Mesenteric fat pad (tissue), 1 donor: ENCODE measurements at places on chromosomes 6 and 20. TPM values are rescaled to one million over a fixed set of nuclear protein-coding genes. Genes with fewer than 3 reads are reported as not detected.
A peak's percentile ranks its signal among the peaks of the same experiment; 100 is the strongest.

- DNase-seq, result no peak
Observed at GRCh38 chr6:147080225-147080624, 124.0 kb upstream of the STXBP5 start.

DNA sequence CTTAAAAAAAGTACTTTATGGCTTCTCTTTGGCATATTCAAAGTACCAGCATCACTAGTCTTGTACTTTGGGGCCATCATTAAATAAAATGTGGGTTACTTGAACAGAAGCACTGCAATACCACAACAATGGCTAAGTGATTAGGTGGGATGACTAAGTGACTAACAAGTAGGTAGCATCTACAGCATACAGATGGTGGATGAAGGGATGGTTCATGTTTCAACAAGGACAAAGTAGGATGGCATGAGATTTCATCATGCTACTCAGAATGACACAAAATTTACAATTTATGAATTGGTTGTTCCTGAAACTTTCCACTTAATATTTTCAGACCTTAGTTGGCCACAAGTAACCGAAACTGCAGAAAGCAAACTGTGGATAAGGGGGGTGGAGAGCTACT is 7.7 kb downstream of the MPC1 start:
- no peak for DNase-seq

The PPP1R3G gene
- total RNA-seq, result 1.3 TPM

- DNase-seq, result no peak
Observed at GRCh38 chr6:130794738-130795137, 32.5 kb upstream of the SMLR1 start.

GRCh38 chr6:69370763-69371162 is 426.0 kb downstream of the LMBRD1 start:
- DNase-seq, result no peak

The ENPP1 gene
- 32.1 TPM for total RNA-seq

DNA sequence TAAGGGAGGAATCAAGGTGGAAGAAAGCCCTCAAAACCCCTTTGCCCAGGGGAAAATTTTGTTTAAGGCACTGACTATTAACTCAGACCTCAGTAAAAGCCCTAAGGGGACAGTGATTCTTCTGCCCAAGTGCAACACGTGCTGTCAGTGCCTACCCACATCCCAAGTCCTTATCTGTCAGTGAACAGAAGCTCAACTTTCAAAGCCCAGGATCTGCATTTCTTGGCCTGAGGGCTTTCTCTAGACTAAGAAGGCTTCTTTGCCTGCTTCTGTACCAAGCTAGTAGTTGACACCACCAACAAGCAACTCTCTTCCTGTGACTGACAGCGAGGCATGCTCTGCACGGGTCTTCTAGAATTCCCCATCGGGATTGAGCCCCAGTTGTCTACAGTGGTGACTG is 416.0 kb upstream of the SPTLC3 start:
- DNase-seq, result no peak

GRCh38 chr6:152375197-152375596 is 262.0 kb downstream of the SYNE1 start:
- DNase-seq, result no peak

GRCh38 chr20:39823224-39823623 is 861.1 kb downstream of the DHX35 start:
- no peak for DNase-seq

The OXT gene
- total RNA-seq, result 1.5 TPM

The ZC2HC1B gene
- total RNA-seq, result not detected

The FABP7 gene
- not detected for total RNA-seq

GRCh38 chr6:40706178-40706577 is 119.0 kb upstream of the LRFN2 start:
- DNase-seq, result peak; percentile 47

The MYL9 gene
- 518 TPM for total RNA-seq

DNA sequence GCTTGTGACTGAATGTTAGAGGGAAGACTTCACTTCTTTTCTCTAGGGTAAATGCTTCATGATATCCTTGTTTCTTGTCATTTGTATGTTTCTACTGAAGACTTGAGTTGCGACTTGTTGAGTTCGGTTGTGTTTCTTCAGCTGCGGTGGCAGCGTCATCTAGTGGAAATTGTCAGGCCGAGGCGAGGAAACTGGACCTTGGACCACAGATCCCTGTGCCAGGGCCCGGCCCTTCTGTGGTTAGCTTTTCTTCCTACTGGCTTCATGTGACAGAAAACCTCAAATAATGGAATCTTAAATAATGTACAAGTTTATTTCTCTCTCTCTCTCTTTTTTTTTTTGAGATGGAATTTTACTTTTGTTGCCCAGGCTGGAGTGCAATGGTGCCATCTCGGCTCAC is 12.4 kb downstream of the MTHFD1L start:
- no peak for DNase-seq

DNA sequence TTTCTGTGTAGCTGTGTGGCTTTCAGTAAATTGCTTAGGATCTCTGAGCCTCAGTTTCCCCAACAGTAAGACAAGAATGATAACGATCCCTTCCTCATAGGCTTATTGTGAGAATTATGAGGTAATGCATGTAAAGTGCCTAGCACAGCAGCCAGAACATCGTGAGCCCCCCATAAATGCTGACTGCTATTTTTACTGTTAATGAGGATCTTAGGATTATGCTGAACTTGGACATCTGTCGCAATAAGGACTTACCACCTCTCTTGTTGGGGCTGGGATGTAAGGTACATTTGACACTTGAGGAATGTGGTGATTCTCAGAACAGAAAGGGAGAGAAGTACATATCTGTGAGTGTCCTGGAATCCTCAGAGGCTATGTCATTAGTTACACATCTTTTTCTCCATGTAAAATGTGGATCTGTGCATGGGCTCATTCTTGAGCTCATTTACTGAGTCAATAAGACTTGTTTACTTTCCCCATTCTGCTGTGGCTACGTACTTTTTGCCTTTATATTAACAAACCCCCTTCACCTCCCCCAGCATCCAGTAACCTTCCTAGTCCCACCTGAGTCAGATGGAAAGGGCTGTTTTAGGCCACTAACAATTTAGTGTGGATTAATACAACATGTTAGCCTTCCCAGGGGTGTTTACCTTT is 64.4 kb upstream of the PLEKHG1 start:
- DNase-seq, result no peak

- no peak for DNase-seq
Observed at GRCh38 chr6:146870760-146871159, 272.0 kb downstream of the ADGB start.

The C20orf144 gene
- not detected for total RNA-seq

The ARFGEF3 gene
- 2.6 TPM for total RNA-seq

DNA sequence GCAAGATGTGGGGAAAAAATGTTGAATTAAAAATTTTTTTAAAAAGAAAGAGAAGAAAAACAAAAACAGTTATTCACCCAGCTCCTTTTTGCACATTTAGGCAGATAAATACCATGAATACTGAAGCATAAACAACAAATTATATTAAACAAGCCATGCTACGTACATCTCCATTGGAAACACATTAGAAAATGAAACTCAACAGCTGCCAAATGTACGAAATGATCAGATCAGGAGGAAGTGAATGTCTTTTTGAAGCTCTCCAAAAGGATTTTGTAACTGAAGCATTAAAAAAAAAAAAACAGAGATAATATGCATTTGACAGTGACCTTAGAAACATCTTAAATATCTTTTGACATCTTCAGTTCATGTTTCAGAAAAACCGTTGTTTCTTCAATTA is 56.7 kb downstream of the CD83 start:
- DNase-seq, result no peak

DNA sequence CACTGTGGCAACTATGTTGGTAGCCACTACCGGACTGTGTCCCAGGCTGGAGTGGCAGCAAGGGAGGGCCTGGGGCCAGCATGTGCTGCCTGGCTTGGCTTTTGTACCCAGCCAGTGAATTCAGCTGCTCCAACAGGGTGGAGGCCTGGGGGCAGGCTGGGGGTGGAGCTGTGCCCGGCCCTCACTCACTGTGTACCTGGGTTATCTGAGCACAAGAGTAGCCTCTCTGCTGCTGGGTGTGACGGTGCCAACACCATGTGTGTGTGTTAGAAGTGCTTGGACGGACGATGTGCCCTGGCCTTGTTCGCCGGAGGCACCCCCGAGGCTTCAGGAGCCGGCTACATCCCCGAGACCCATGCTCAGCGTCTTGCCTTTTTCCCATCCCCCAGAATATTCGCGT is 49.2 kb downstream of the EFCAB8 start:
- DNase-seq, result no peak

DNA sequence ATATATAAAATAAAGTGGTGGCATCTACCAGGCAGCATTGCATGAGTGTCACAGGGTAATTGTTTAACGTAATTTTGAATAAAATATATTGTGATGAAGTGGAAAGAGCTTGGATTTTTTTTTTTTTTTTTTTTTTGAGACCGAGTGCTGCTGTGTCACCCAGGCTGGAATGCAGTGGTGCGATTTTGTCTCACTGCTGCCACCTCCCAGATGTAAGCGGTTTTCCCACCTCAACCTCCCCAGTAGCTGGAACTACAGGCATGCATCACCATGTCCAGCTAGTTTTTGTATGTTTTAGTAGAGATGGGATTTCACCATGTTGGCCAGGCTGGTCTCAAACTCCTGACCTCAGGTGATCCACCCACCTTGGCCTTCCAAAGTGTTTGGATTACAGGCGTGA is 81.1 kb upstream of the SMIM8 start:
- no peak for DNase-seq

The CTCFL gene
- total RNA-seq, result 0.16 TPM

GRCh38 chr6:127115746-127116145 is 2.7 kb upstream of the RSPO3 start:
- no peak for DNase-seq

GRCh38 chr6:111430605-111431376 is 52.2 kb downstream of the REV3L start:
- DNase-seq, result no peak

- no peak for DNase-seq
Observed at GRCh38 chr20:32321390-32321789, 36.7 kb upstream of the ASXL1 start.

GRCh38 chr20:48652961-48653705 is 174.7 kb downstream of the PREX1 start:
- no peak for DNase-seq

GRCh38 chr20:46940616-46941015 is 46.0 kb downstream of the EYA2 start:
- no peak for DNase-seq

The MAD2L1BP gene
- 19.0 TPM for total RNA-seq

DNA sequence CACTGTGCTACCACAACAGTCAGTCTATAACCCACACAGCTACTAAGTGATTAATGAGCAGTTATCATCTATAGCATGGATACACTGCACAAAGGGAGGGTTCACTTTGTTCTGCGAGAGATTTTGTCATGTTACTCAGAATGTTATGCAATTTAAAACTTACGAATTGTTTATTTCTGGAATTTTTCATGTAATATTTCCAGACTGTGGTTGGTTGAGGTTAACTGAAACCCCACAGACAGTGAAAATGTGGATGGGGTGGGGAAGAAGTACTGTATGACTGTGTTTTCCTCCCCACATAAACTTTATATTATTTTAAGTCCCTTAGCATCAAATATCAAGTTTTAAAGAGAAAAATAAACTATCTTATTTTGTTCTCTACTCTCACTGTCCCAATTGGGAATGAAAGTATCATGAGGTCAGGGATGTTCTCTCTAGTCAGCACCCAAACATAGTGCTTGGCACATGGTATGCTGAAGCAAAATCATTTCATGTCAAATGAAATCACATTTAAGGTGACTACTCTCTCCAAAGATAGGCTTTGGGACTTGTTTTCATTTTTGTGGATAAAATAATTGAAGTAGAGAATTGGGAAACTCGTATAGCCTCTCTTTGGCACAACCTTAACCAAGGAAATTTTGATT is 25.4 kb downstream of the DOP1A start:
- no peak for DNase-seq

DNA sequence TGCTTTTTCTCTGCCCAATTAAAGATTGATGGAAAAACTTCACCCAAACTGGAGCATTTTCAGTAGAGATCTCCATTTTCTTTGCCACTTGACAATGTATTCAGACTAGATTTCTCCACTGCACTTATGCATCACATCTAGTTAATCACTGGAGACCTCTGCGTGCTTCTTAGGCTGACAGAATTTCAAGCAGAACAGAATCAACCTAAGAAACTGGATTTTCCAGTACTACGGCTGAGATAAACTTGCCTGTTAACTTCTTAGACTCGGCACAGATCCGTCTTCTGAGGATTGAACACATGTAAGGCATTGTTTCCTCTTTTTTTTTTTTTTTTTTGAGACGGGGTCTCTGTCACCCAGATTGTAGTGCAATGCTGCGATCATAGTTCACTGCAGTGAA is 139.2 kb downstream of the LRRC1 start:
- no peak for DNase-seq

DNA sequence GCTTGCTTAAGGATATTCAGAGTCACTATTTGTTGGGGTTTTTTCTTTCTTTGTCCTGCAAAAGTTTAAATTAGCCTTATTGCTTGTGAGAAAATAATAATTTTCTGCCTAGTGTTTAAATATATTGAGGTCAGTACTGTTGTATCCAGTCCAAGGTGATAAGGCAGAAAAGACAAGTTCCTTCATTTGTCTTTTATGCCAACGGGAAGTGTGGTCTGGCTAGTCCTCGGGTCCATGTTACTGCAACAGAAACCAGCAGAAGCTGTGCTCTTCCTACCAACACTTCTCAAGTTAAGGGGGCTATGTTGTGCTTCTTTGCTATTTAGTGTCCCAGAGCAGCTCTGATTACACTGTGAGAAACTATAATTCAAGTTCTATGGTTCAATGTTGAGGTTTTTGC is 301.1 kb downstream of the TBC1D7 start:
- DNase-seq, result no peak

The HCK gene
- total RNA-seq, result 35.1 TPM

GRCh38 chr20:41023549-41023948 is 5.1 kb upstream of the TOP1 start:
- DNase-seq, result no peak

DNA sequence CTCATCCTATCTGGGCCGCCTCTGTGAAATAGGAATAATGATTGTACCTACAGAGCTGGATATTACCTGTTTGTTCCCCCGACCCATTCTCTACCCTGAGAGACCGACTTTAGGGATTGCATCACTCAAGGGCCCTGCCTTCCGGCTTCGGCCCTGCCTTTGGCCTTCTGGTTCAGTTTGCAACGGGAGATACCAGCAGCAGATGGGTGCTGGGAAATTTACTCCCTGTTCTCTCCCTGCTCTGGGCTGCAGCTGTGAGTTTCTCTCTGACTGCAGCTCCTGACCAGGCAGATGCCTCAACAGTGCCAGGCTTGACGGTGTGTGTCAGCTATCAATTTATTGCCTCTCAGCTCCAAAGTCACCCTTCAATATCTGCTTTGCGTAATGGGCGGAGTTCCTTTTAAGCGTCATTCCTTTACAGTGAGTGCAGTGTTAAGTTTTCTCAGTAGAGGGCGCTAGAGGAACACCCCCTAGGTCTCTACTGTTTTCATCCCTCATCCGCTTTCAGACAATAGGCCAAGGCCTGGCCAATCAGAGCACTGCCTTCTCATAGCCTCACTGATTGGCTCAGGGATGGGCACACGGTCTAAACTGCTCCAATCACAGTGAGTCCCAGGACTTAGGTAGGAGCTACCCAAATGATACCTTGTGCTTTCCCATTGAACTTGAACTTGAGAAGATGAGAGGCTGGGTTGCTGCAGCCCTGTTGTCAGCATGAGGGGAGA is 30.0 kb downstream of the KCNG1 start:
- DNase-seq, result no peak

The PGC gene
- total RNA-seq, result not detected

GRCh38 chr6:44966449-44967092 is 361.6 kb upstream of the RUNX2 start:
- DNase-seq, result no peak
